ENCODE measurements at places on chromosomes 2 and 18. TPM values are rescaled to one million over a fixed set of nuclear protein-coding genes. Genes with fewer than 3 reads are reported as not detected.

Gene FAP
- 102 TPM for total RNA-seq

Gene CTAGE1
- total RNA-seq, result not detected

DNA sequence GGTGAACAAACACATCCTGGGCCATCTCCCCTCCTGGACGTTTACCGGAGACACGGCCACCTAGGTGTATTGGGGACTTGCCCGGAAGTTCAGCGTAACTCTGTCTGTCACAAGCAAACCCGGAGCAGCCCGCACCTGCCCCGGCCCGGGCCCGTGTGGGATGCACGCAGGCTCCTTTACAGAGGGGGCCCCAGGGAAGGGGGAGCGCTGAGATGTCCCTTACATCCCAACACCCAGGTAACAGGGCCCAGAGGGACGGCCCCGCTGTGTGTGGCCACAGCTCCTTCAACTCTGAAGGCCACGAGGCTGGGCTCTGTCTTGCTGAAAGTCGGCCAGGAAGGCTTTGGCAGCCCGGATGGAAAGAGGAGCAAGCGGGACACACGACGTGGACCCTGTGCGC is 212.8 kb downstream of the TWIST2 start:
- DNase-seq, result no peak

- DNase-seq, result no peak
Measured at GRCh38 chr2:85091838-85092237, 41.4 kb upstream of the TCF7L1 start.

Gene C2orf66
- 0.32 TPM for total RNA-seq

- peak; percentile 38 for DNase-seq
Measured at GRCh38 chr2:165456027-165456426, 13.5 kb upstream of the CSRNP3 start.

DNA sequence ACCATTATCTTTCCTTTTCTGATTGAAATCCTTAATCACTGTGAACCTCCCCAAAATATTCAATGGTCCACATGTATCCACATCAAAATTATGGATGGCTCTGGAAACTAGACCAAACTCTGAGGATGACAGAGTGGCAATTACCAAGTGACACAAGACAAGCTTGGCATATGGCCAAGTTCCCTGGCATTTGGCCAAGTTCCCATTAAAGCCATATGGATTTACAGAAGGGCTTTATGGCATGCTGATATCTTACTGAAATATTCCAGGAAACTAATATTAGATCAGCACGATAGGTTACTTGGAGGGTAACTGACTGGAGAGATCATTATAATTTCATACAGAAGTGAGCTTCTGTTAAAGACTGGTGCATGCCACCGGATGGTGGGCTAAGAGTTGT is 21.9 kb upstream of the CERS6 start:
- DNase-seq, result no peak

Gene ZBTB14
- 11.7 TPM for total RNA-seq

Gene CCDC68
- total RNA-seq, result 1.1 TPM

DNA sequence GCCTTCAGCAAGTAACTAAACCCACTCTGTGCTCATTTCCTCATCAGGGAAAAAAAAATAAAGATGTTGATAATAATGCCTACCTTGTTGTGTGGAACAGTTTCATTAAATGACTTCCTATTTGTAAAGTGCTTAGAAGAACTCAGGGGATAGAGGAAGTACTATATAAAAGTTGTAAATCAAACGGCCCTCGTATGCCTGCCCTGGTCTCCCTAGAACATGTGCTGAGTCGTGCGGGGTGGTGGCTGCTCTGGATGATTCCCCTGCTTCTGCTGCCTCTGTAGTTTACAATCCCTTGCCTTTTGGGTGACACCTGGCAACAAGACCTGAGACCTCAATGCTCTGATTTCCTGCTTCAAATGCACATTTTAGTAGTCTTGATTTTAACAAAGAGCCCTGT is 170.0 kb downstream of the CERS6 start:
- no peak for DNase-seq

GRCh38 chr2:54536720-54537119 is 80.6 kb downstream of the SPTBN1 start:
- no peak for DNase-seq

Gene POTEC
- not detected for total RNA-seq

Gene UPP2
- not detected for total RNA-seq

DNA sequence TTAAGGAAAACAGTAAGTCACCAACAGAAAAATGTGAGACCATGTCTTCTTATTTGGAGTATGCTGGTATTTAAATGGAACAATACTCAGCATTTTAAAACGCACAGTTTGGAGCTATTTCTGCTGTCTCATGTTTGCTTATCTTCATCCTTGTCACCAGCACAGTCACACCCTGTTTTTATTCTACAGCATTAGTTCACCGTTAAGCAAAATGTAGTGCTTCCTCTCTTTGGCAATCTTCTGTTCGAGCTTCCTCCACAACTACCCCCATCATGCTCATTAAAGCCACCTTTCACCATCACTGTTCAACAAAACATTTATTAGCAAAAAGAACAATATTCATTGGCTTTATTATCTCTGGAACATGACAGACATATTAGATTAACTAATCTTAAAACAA is 64.0 kb downstream of the SLC40A1 start:
- DNase-seq, result no peak

Gene METTL4
- total RNA-seq, result 10.3 TPM

DNA sequence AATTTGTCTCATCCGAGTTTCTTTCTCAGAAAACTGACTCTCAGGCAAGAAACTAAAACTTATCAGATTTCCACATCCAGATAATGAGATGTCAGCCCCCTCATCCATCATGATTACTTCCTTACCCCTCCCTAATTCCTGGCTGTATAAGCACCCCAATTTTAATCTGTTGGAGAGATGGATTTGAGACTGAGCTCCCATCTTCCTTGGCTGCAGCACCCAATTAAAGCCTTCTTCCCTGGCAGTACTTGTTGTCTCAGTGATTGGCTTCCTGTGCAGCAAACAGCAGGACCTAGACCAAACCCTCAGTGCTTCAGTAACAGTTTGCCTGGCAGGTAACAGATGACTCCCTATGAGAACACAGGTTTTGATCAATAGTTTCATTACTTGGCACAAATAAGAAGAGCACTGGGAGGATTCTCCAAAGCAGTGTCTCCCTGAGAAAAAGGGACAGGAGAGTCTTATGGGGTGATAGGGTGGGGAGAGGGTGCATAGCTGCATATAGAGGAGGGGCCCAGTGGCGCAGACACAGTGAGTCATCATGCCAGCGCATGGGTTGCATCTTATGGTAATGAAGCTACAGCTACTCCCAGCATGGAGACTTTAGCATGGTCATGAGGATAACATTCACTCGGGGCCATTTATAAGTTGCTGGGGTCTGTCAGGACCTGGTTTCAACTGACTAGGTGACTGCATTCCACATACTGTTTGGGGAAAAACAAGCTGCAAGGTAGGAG is 45.1 kb downstream of the TEX51 start:
- no peak for DNase-seq

DNA sequence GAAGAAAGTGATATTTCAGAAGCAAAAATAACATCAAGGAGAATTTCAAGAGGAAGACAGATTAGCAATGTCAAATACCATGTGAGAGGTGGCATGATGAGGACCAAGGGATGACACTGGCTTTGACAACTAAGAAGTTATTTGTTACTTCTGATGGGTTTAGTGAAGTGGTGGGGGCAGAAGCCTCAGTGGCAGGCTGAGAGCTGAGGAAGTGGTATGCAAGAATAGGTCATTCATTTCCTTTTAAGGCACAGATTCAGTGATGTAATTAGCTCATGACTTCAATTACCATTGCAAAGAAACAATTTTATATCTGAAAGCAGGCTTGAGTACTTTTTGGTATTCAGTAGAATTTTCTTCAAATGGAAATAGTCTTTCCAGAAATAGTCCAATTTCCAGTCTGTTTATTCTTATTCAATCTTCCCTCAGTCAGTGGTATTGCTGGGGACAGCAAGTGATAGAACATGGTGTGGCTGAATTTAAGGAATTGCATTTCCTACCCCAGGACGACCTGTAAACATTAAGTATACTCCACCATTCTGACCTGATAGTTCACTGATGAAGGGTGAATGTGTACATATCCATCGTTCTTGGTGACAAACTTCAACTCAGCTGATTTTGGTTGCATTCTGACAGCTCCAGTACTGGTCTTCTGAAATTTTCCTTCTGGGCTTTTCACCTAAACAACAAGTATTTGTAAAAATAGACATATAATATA is 28.2 kb downstream of the GEMIN6 start:
- DNase-seq, result no peak

DNA sequence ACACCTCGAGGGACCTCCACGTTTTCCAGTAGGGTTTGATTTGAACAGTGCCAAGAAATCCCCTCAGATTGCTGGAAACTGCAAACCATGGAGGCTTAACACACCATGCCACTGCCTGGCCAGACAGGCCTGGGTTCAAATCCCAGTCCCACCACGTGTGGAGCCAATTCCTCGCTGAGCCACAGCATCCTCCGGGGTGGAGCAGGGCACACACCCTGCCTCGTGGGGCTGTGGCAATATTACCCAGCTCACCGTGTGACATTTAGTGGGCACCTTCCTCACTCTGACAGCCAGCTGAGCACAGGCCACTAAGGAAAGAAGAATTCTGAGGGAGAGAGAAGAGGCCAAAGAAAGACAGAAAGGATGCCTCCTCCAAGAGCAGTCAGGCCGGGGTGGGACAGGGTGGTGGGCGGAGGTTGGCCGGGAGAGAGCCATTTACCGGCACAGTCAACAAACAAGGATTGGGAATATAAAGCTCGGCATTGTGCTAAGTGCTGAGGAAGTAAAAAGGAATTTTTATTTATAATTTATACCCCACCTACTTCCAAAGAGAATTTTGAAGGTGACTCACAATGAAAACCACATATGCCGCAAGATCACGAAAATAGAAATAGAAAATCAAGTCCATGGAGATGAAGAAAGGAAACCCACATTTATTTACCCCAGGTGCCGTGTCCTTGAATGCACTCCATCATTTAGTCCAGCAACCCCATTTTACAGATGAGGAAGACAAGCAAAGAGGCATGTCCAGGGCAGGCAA is 111.5 kb downstream of the MCFD2 start:
- DNase-seq, result peak; percentile 89

- DNase-seq, result peak; percentile 18
Measured at GRCh38 chr2:197031803-197032202, 105.3 kb upstream of the PGAP1 start.

DNA sequence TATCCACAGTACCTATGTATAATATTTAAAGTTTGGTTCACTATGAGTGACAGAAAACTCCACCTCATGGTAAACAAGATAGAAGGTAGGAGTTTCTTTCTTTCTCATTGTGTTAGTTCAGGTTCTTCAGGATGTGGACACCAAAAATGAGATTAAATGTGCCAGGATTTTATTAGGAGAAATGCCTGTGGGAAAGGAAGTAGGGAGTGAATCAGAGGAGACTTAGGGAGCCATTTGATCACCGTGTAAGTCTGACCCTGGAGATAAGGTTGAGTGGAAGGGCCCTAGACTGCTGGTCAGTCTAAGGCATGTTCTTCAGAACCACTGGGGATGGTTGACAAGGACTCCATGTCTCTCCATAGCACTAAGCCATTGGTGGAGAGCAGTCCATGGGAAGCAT is 8.1 kb downstream of the AOX1 start:
- no peak for DNase-seq
